GM06990 (cell line): ENCODE measurements at places on chromosomes 7 and 10.

DNA sequence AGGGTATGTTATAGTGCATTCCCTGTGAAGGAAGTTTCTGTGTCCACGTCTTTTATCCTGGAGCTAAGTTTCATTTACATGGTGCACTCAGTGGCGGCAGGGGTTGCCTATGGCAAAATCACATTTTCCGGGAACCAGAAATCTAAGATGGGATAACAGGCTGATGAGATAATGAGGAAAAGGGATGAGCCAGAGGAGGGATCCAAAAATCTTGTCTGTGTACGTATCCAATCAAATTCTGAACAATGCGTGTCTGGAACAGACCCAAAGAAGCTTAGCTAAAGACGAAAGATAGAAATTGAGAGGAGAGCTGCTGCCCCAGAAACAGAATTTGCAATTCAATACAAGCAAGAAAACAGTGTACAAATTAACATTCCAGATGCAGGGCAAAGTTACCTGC is 16.1 kb downstream of the LANCL2 start:
- no peak for DNase-seq

DNA sequence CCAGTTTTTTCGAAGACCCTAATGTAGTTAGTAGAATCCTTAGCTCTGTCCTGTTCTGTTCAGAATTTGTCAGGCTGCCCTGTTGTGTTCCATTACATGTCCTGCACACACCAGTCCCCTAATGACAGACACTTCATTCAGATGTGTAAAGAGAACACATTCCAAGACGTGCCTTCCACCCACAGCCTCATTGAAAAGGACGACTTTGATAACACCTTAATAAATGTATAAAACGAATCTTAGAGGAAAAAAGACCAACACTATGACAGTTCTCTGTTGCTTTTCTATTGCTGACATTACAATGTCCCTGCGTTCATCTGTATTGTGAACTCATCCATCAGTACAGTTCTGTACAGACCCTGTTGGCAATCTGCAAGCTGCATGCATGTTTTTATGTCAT is 3.5 kb downstream of the LRRTM3 start:
- DNase-seq, result no peak

DNA sequence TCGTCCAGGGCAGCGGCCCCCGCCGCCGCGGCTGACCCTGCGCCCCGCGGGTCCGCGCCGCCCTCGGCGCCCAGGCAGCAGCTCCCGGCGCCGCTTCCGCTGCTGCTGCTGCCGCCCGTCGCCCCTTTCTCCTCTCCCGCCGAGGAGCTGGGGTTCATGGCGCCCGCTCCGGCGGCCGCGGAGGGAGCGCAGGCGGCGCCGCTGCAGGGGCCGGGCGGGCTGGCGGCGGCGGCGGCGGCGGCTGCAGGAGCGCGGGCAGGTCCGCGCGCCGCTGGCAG is 286 bp downstream of the DGKI start:
- DNase-seq, result no peak

- DNase-seq, result no peak
Observed at GRCh38 chr7:16062269-16062668, 359.1 kb downstream of the CRPPA start.

DNA sequence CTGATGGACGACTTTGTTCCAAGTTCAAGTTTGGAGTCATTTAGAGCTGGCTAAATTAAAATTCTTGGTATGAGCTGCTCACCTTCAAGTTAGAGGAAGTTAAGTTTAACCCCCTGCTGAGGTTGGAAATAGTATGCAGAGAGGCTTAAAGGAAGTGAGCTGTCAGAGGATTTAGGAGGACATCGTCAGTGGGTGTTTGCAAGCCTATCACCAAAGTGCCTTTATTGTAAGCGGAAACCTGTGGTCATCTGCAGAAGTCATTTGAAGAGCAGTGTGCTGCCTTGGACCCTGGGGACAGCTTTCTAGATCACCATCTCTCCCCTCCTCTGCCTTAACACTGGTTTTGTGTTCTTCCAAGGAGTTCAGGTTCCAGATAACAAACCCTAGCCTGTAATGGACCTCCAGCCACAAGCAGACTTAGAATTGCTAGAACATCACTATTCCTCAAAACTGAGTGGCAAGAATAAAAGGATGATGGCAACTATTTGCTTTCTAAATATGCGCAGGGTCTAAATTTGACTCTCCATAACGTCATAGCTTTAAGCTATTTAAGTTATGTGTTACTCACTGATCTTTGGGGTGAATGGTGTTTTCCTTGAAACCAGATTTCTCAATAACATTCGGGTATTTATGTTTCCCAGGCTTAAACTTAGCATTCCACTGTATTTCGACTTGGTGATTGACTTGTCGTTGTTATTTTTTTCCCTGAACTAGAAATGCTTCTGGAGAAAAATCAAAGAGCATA is 93.4 kb downstream of the SLC39A12 start:
- DNase-seq, result peak; percentile 14
